Naive B cell (primary cell): ENCODE measurements at places on chromosomes 3 and 15.

DNA sequence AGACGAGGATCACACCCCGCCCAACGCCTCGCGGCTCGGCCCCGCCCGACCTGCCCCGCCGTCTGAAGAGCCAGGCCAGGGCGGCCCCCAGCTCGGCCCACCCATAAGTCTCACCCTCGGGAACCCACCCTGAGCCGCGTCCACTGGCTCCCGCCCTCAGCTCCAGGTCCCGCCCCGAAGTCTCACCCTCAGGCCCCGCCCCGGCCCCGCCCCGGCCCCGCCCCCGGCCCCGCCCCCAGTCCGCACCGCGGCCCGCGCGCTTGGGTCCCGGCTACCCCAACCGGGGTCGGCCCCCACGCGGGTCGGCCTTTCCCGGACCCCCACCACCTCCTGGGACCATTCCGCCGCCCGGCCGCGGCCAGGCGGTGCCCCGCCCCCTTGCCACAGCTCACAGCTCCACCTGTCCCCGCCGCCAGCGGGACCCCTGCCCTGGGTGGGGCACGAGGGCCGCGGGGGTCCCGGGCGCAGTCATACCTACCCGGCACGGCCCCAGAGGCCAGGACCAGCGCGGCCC, 489 bp downstream of the CSPG5 start:
- no peaks in the 10 kb centered on the region for H3K4me1 ChIP-seq
- H3K4me3 ChIP-seq: peak overlapping the region; percentile 70
- peak; percentile 27 for DNase-seq
- H3K27ac ChIP-seq: no peak overlapping the region
- no peaks in the 10 kb centered on the region for H3K36me3 ChIP-seq

GRCh38 chr3:192919901-192920300, 2.2 kb upstream of the MB21D2 start:
- no peaks in the 10 kb centered on the region for H3K36me3 ChIP-seq
- no peak for DNase-seq
- H3K4me1 ChIP-seq: peaks cover 5% of the 10 kb centered on the region
- no peak overlapping the region for H3K27ac ChIP-seq
- peaks cover 70% of the 10 kb centered on the region for H3K27me3 ChIP-seq

DNA sequence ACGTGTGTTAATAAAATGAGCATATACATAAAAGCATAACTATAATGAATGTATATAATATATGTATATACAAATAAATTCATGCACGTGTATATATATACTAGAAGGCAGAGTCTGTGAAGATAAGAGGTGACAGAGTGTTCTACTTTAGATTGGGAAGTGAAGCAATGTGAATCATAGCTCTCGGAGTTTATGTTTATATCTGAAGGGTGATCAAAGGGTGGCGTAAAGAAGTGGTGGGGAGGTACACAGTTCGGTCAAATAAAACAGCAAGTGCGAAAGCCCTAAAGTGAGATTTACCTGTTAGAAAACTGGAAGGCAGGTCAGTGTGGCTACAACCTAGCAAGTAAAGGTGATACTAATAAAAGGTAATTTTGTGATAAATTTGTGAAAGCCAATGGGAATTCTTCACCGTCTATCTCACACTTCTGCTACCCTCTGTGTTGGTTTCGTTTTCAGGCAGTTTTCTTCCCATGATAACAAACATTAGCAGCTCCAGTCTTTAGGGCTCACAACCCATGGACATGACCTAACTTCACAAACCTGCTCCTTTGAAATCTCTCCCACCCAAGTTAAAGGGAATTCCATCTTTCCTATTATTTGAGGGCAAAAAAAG, 46.7 kb upstream of the BCHE start:
- H3K36me3 ChIP-seq: no peaks in the 10 kb centered on the region
- H3K27me3 ChIP-seq: no peaks in the 10 kb centered on the region
- no peaks in the 10 kb centered on the region for H3K4me1 ChIP-seq
- no peak overlapping the region for H3K4me3 ChIP-seq
- no peak for DNase-seq

GRCh38 chr3:171943262-171944117, 95.9 kb upstream of the FNDC3B start:
- no peak overlapping the region for H3K27ac ChIP-seq
- H3K4me1 ChIP-seq: no peaks in the 10 kb centered on the region
- no peaks in the 10 kb centered on the region for H3K36me3 ChIP-seq
- peaks cover 5% of the 10 kb centered on the region for H3K27me3 ChIP-seq
- H3K4me3 ChIP-seq: no peak overlapping the region

DNA sequence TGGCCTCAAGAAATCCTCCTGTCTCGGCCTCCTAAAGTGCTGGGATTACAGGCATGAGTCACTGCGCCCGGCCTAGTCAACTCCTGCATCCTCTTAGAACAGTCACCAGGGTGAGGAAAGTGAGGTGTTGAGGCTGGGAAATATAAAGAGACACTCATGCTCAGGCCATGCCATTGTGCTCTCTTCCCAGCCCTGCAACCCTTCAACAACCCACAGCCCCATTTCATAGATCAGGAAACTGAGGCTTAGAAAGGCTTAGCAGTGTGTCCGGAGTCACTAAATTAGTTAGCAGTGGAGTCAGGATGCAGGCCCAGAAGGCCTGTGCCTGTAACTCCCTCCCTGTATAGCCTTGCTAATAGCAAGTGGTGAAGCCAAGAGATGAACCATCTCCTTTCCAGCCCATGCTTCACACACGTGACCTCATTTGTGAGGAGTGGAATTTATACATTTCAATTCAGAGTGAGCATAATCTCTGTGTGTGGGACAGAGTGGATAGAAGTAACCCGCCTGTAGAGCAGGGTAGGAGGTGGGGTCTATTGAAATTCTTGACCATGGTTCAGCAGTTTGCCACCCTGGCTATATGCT, 51.7 kb upstream of the USP3 start:
- H3K27ac ChIP-seq: no peak overlapping the region
- H3K4me3 ChIP-seq: no peak overlapping the region
- peaks cover 5% of the 10 kb centered on the region for H3K4me1 ChIP-seq
- no peaks in the 10 kb centered on the region for H3K36me3 ChIP-seq
- H3K27me3 ChIP-seq: no peaks in the 10 kb centered on the region
- no peak for DNase-seq

DNA sequence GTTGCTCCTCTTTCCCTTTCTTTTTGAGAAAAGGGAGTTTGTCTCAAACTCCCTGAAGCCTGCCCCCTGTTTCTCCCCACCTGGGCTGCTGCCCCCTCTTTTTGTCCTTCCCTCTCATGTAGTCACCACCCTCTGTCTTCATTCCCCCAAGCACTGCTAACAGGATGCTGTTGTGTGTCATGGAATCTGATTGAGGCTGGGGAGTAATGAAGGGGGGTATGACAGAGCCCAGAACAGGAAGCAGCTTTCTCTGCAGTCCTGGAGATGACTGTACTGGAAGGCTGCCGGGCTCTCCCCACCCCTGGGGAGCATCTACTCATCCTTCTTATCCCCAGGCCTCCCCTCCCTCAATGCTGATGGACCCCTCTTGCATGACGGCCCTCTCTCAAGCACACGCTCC, 181.6 kb downstream of the ABHD5 start:
- H3K4me3 ChIP-seq: no peak overlapping the region
- no peak overlapping the region for H3K27ac ChIP-seq
- H3K36me3 ChIP-seq: peaks cover 8% of the 10 kb centered on the region
- H3K4me1 ChIP-seq: no peaks in the 10 kb centered on the region

DNA sequence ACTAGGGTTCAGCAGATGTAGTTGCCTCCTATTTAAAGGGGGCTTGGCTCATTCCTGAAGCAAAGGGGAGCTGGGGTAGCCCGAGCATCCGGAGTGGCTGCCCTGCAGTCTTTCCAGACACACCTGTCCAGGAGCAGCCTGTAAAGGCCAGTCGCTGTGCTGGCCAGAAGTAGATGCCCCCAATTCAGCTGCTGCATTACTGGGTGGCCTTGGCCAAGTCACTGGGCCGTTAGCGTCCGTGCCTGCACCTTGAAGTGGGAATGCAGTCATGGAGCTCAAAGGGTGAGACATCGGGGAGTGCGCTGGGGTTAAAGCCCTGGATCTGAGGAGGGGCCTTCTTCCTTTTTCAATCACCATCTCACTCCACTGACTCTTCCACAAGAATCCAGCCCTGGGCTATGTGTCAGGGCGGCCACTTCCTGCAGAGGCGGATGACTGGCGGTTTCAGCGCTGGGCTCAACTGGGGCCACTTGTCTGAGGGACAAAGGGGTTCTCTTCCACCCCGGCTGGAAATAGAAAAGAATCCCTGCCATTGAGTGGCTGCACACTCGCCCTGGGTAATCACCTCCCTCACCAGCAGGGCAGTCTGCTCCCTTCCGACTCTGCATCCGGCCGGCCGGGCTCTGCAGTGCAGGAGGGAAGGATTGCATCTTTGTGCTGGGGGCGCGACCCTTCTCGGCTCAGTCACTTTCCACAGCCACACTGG, 11.8 kb downstream of the ALDH1A3 start:
- no peaks in the 10 kb centered on the region for H3K36me3 ChIP-seq
- DNase-seq: no peak
- peaks cover 46% of the 10 kb centered on the region for H3K27me3 ChIP-seq
- H3K4me1 ChIP-seq: no peaks in the 10 kb centered on the region

GRCh38 chr3:67678665-67679064, 24.3 kb upstream of the SUCLG2 start:
- H3K27ac ChIP-seq: no peak overlapping the region
- H3K36me3 ChIP-seq: peaks cover 8% of the 10 kb centered on the region
- no peak for DNase-seq
- H3K4me1 ChIP-seq: peaks cover 20% of the 10 kb centered on the region
- no peaks in the 10 kb centered on the region for H3K27me3 ChIP-seq

DNA sequence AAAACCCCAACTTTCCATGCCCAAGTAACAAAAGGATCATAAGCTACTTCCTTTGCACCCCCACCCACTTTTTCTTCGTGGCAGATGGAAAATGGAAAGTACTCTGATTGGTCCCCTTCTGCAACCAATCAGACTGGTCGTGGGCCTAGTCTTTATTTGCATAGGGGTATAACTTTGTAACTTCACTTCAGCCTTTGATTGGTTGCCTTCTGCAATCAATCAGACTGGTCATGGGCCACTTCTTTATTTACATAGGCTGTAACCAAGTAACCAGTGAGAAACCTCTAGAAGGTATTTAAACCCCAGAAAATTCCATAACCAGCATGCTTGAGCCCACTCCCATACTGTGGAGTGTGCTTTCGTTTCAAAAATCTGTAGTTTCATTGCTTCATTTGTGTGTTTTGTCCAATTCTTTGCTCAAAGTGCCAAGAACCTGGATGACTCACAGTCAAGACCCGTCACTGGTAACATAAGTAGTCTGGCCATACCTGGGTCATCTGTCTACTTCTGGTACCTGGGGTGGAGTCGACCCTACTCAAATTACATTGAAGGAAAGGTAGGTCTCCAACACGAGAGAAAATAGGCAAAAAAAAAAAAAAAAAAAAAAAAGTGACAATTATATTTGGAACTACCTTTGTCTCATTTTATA, 41.9 kb downstream of the CMTM8 start:
- no peak for DNase-seq
- H3K36me3 ChIP-seq: no peaks in the 10 kb centered on the region
- H3K4me1 ChIP-seq: peaks cover 28% of the 10 kb centered on the region
- H3K4me3 ChIP-seq: no peak overlapping the region
- H3K27me3 ChIP-seq: peaks cover 8% of the 10 kb centered on the region

DNA sequence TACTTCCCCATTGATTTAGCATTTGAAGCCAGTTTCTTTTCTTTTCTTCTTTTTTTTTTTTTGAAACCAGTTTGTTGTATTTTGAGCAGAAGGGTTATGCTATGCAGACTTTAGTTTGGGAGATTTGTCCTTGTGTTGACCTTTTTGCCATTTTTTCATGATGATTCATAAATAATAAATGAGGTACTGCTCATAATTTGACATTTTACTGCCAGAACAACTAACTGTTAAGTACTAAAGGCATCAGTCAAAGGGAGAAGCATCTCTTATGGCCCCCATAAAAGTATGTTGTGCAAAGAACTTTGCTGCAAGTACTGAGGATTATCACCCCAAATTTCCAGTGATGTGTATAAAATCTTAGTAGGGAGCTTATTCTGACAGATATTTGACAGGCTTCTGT, 1.7 kb upstream of the GPR87 start:
- H3K4me3 ChIP-seq: no peak overlapping the region
- no peaks in the 10 kb centered on the region for H3K27me3 ChIP-seq
- peaks cover 3% of the 10 kb centered on the region for H3K4me1 ChIP-seq
- no peaks in the 10 kb centered on the region for H3K36me3 ChIP-seq
- no peak overlapping the region for H3K27ac ChIP-seq

DNA sequence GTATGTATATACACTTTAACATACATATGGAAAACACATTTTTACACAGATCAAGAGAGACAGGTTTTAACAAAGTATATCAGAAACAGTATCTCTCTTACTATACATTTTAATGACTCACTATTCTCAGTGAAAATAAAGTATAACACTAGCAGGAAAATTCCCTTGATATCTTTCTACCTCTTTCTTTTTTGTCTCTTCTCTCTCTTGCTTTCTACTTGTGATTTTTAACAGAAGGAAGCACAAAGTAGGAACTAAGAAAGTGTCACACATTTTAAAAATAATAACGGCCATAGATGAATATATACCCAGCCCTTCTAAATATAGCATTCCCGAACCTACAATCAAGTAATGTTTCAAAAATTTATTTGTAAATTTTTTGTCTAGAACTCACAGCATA, 4.8 kb downstream of the DENND4A start:
- DNase-seq: no peak
- H3K4me3 ChIP-seq: peak overlapping the region; percentile 69
- H3K36me3 ChIP-seq: no peaks in the 10 kb centered on the region
- peak overlapping the region; percentile 93 for H3K27ac ChIP-seq
- no peaks in the 10 kb centered on the region for H3K27me3 ChIP-seq
- H3K4me1 ChIP-seq: peaks cover 23% of the 10 kb centered on the region

DNA sequence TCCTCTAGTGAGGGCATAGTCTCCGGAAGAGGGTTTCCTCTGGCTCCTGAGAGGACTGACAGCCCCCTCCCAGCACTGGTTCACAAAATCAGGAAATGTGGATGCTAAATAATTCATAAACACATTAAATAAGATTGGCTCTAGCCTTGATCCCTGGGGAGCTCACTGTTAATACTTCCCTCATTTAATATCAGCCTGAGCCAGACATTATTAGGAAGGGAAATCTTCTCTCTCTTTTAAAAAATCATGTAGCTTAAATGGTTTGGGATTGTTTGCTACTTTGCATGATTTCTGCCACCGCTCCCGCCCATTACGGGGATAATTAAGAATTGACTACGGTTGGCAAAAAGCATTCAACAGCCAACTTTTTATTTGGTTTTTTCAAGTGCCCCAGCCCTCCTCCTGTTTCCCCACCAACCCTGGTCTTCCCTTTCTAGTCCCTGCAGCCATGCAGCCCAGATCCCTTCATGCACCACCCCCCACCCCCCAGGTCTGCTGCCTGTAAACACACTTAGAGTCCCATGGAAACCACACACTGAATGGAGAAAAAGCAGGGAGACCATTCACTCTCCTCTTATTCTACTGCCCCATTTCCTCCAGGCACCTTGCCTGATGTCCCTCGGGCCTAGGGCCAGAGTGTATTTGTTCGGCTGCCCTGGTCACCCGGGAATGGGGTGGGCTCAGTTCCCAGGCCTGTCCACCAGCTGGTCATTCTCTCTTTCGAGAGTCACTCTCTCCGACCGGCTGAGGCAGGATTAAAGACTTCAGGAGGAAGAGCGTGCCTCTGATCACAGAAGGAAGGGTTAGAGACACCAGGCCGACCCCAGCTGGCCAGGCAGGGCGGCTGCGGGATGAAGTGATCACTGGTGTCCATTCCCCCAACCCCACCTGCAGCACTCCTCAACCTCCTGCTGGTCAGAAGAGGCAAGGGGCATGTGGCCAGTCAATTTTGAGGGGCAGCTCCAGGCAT, 45.1 kb downstream of the SEMA5B start:
- H3K36me3 ChIP-seq: no peaks in the 10 kb centered on the region
- no peak overlapping the region for H3K4me3 ChIP-seq
- peaks cover 10% of the 10 kb centered on the region for H3K27me3 ChIP-seq
- DNase-seq: no peak
- H3K27ac ChIP-seq: no peak overlapping the region
